GM19239 (cell line): ENCODE measurements at places on chromosomes 3 and 15.

DNA sequence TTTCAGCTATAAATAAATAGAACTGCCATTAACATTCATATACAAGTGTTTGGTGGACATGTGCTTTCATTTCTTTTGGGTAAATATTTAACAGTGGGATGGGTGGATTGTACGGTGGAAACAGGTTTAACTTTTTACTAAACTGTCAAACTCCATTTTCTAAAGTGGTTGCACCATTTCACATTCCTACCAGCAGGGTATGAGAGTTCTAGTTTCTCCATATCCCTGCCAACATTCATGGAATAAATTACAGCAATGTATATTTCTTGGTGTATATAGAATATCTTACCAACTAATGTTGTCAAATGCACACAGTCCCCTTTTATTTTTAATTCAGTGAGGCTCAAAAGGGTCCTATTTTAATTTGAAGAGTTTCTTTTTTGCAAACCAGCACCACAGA, 71.3 kb upstream of the CTXND1 start:
- no peak for DNase-seq

DNA sequence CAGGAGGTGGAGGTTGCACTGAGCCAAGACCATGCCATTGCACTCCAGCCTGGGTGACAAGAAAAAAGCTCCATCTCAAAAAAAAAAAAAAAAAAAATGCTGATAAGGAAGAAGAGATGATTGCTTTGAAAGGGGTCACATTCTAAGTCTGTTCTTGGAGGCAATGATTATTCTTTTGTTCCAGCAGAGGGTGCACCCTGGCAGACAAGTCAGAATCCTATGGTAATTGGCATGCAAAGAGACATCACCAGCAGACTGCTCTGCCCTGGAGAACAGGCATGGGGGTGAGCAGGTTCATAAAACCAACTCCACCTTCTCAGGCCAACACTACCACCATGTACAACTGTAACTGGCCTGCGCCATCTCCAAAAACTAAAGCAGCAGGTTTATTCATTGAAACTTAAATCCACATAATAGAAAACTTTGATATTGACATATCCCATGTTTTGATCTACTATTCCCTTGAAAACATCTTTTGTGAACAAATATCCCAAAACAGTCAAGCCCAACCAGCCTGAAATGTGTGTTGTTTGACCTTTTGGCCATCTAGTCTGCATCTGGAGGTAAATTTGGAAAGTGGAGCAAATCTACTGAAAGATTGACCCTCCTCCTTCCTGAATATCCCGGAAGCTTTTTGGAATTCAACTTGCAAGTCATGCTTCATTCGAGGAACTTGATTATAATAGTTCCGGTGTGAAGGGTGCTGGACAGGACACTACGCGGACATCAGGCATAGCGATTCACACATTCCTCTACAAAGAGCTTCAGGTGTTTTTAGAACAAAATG, 100.3 kb downstream of the MECOM start:
- no peak for DNase-seq

DNA sequence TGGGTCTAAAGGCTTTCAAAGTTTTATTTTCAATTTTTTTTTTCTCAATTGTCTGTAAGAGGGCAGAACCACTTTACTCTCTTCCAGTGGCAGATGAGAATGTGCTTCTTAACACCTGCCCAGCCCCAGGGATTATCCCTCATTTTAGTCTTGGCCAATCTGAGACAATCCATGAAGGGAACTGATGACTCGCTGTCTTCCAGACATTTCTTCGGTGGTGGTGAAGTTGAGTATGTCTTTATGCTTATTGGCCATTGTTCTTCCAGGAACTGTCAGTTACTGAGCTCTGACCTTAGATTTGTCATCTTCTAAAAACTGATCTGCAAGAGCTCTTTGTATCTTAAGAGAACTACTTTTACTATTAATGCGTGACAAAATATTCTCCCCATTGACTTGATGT, 139.5 kb downstream of the TJP1 start:
- no peak for DNase-seq

- DNase-seq, result no peak
Observed at GRCh38 chr3:117439812-117440211, 730.2 kb downstream of the TUSC7 start.

DNA sequence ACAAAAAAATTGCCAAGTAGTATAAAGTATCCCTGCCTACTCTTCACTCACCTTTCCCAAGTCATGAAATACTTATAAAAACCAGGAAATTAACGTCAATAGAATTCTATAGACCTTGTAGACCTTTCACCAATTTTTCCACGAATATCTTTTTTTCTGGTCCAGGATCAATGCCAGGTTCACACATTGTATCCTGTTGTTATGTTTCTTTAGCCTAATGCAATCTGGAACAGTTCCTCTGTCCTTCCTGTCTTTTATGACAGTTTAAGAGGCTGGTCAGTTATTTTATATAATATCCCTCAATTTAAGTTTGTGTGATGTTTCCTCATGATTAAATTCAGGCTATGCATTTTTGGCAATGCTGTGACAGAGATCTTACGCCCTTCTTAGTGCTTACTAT, 63.2 kb upstream of the MAGI1 start:
- DNase-seq, result no peak

DNA sequence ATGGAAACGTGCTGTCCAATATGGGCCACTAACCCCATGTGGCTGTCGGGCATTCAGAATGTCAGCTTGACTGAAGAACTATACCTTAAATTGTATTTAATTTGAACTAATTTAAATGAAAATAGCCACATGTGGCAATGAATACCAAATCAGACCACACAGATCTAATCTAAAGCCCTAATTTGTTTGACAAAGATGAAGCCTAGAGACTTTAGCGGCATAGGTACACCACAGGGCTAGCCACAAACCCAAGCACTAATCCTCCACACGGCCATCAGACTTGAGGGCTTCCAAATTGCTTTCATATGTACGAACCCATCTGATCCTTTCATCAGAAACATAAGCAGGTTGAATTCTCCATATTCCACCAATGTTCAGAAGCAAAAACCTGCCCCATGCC, 81.4 kb downstream of the SHQ1 start:
- no peak for DNase-seq

DNA sequence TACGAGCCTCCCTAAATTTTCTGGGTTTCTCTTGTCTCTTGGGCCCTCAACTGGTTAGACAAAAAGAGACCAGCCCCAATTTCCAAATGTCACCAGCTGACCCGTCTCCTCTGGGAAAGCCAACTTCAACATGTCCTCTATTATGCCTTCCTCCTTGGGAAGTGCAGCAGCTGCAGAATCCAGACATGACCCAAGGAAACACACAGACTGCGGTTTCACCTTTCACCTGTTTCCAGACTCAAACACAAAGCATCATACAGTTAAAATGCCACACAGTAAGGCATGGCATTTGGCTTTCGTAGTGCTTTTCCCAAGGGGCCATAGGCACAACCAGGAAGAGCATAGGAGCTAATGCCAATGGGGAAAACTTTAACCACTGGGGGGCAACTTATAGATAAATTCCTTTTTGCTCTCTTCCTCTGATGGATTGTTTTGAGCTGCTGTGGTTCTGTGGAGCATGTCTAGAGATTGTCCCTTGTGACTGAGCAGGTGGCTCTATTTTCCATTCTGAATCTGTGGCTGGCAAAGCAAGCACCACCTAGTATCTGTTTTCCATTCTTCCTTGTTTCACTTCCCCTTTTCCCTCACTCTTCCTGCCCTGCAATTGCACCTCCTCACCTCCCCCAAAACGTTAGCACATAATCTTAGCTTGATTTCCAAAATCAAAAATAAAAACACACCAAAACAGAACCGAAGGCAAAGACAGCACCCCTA, 49.3 kb downstream of the HHLA2 start:
- no peak for DNase-seq

- DNase-seq, result no peak
Observed at GRCh38 chr15:98967096-98967495, 40.5 kb downstream of the PGPEP1L start.

GRCh38 chr3:124041553-124041952, 49.6 kb upstream of the ROPN1 start:
- no peak for DNase-seq

DNA sequence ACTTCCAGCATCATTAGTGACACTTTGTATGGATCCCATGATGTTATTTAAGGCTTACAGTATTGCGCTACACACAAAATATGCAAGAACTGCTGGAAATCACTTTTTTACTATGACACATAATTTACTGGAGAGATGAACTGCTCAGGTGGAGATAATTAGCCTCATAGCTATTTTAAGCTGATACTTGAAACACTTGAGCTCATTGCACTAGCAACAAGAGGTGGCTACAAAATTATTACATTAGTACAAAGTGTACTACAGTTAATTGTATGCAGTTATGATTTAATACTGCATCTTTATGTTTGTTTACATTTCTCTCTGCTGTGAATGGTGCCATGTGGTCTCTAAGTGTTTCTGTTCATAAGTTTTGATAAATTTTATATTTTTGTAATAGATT, 6.5 kb upstream of the LZTFL1 start:
- no peak for DNase-seq

GRCh38 chr3:52057812-52058495, 1.6 kb upstream of the DUSP7 start:
- DNase-seq, result no peak

- no peak for DNase-seq
Observed at GRCh38 chr15:91919014-91919534, 65.6 kb downstream of the SLCO3A1 start.

DNA sequence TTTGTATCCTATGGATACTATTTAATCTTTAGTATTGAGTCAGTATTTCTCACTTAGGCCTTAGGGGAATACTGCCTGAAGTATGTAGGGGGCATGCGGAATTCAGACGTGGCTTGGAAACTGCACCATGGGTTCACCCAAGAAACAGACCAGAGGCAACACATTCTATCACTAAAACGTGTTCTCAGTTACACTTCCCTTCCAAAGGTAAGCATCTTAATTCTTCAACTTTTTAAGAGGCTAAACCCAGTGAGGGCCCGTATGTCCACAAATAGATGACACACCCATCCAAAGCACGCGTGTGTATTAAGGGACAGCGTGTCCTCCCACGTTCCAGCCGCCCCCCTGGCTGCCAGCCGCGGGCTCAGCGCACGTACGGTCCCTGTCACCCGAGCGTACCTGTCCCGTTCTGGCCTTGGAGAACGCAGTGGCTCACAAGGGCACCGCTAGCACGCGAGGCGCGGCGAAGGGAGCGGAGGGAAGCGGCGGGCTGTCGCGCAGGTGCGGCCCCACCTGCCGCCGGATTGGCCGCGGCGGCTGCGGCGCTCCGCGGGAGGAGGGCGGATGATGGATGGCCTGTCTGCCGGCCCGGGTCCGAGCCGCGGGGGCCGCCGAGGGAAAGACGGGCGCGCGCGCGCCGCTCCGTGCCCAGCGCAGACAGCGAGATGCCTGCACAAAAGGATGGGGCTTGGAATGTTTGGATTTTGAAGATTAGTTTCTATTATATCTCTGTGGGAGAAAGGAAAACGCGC, 1003.9 kb upstream of the NR2F2 start:
- no peak for DNase-seq

DNA sequence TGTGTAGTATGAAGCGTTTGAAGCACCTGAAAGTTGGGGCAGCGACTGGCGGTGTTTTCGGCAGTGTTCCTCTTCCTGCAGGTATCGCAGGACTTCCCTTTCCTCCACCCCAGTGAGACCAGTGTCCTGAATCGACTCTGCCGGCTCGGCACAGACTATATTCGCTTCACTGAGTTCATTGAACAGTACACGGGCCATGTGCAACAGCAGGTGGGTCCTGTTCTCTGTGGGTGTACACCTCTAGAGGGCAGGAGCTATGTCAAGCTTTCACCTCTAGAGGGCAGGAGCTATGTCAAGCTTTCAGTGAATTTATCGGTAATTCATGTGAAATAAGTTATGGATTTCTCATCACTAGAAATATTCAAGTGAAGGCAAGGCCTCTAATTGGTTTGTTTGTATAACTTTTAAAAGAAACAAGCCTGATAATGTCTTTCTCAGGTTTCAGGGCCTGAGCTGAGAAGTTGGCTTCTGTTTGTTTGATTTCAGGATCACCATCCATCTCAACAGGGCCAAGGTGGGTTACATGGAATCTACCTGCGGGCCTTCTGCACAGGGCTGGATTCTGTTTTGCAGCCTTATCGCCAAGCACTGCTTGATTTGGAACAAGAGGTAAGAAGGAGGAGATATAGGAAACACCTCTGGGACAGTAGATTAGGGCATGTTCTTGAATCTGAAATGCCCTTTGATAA, 5.3 kb downstream of the TUBGCP4 start:
- peak; percentile 25 for DNase-seq

DNA sequence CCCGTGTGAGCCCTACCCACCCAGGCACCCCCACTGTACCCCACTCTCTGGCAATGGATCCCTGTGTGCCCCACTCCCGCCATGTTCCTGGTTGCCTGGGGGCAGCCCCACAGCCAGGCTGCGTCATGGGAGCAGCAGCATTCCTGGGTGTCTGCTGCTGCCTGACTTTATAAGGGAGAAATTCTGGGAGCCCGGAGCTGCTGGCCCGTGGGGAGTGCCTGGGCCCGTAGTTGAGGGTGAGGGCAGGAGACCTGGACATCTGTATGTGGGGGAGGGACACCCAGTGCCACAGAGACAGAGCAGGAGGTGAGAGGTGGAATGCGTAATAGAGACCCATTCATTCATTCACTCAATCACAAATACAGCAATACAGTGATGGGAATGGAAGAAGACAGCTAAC, 15.1 kb downstream of the CSPG4 start:
- no peak for DNase-seq

DNA sequence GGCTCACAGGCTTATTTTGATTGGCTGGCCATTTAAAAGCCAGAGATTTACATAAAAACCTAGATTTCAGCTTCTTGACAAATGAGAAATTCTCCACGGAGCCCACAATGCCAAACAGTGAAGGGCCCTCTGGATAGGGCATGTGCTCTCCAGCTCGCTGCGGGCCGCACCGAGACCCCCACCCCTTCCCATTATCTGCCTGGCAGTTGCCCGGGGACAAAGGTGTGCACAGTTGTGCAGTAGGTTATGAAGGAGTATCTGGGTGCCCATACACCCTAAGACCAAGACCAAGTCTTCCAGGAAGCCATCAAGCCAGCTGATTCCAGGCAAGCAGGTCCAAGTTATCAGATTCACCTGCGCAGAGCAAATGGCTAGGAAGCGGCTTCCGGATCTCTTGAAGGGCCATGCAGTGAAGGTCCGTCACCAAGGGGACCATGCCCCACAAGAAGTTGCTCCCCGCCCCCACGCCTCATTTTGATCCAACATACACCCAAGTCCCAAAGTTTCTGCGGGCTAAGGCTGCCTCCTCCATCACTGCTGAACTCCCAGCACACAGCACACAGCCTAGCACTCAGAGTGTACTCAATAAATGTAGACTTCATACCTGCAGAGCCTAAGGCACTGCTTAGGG, 1.3 kb downstream of the MRPS25 start:
- no peak for DNase-seq

GRCh38 chr3:52147804-52148203, 6.4 kb downstream of the POC1A start:
- no peak for DNase-seq

- DNase-seq, result no peak
Observed at GRCh38 chr15:74584779-74585178, 30.9 kb upstream of the CLK3 start.

- DNase-seq, result no peak
Observed at GRCh38 chr15:44295750-44296431, 7.4 kb downstream of the GOLM2 start.

- no peak for DNase-seq
Observed at GRCh38 chr15:74202452-74203401, at the start of gene STRA6. Gene STRA6 (minus strand): TSS chr15:74202787. CDS start chr15:74202267, 520 bp downstream.
